ENCODE measurements at places on chromosomes 7 and 10.

GRCh38 chr7:95469848-95470247 lies 15.9 kb upstream of the ASB4 start:
- no peak for DNase-seq

GRCh38 chr10:13722747-13723653 lies 136.2 kb downstream of the PRPF18 start:
- no peak for DNase-seq

GRCh38 chr7:30176463-30177109 lies 41.8 kb downstream of the MTURN start:
- no peak for DNase-seq

DNA sequence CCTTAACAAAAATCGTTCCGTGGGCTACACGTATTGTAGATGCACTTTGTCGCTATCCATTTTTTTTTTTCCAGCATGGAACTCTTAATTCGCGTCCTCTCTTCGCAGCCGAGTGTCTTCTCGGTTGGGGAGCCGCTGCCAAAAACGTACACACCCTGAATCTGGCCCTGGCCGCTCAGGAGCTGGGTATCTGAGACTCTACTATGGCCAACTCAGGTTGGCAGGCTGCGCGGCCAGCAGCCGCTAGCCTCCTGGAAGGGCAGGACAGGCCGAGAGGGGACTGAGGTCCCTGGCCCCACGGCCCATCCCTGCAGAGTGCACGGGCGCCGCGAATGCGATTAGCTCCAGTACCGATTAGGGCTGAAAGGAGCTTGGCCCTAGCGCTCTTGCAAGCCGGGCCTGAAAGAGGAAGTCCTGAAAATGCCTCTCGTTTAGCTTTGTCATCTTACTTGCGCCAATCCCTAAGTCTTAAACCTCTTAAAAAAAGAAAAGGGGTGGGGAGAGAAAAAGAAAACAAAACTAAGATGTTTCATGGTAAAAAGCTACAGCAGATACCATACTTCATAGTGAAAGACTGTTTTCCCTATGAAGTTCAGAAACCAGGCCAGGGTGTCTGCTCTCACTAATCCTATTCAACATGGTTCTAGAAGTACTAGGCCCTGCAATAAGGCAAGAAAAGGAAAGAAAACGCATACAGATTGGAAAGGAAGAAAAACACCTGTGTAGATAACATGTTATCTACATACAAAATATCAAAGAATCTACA lies 113.2 kb upstream of the RHEB start:
- DNase-seq: no peak

DNA sequence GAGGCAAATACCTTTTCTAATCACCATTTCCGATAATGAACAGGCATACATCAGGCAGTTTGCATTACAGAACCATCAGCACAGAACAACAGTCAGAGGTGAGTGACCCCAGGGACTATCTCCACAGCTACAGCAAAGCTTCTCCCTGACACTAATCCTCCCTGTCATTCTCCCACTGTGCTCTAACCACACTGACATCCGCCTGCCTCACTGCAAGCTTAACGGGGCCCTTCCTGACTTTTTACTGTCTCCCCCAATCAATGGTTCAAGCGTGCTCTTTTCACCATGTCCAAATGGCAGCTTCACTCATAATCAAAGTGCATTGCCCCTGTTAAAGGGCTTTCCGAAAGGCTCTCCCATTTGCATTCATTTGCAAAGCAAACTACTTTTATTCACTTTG lies 196.3 kb downstream of the DNAJC1 start:
- no peak for DNase-seq

- no peak for DNase-seq
Observed at GRCh38 chr7:370259-370625, 80.3 kb downstream of the FOXL3 start.

DNA sequence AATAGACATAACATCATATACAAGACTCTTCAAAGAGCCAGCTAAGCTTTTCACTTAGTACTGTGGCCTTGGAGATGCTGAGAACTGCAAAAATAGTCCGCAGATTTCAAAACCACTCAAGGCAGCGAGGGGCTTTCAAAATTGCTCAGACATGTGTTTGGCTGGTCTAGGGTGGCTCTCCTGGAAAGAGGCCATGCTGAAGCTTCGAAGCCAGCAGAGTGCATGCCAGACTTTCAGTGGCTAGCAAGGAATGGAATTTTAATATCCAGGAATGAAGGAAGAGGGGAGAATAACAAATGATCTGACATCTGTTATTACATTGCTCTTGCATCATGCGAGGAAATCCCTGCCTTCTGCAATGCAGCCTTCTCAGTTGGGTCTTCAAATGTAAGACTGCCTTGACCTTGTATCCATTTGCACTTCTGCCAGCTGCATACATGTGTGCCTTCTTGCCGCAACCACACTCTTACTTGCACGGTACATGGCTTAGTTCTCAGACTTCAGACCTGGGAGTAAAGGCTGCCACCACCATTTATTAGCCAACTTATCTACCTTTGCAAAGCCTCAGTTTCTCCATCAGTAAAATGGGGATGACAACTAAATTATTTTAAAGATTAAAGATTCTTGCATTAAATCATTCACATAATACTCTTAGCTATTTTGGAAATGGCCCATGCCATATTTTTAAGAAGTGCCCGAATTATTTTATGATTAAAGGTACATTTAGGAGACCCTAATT lies 55.9 kb downstream of the ITIH5 start:
- DNase-seq: no peak

- DNase-seq: no peak
Observed at GRCh38 chr7:132373041-132373440, 203.2 kb downstream of the PLXNA4 start.

- no peak for DNase-seq
Observed at GRCh38 chr10:21895932-21896331, 107.6 kb downstream of the DNAJC1 start.

DNA sequence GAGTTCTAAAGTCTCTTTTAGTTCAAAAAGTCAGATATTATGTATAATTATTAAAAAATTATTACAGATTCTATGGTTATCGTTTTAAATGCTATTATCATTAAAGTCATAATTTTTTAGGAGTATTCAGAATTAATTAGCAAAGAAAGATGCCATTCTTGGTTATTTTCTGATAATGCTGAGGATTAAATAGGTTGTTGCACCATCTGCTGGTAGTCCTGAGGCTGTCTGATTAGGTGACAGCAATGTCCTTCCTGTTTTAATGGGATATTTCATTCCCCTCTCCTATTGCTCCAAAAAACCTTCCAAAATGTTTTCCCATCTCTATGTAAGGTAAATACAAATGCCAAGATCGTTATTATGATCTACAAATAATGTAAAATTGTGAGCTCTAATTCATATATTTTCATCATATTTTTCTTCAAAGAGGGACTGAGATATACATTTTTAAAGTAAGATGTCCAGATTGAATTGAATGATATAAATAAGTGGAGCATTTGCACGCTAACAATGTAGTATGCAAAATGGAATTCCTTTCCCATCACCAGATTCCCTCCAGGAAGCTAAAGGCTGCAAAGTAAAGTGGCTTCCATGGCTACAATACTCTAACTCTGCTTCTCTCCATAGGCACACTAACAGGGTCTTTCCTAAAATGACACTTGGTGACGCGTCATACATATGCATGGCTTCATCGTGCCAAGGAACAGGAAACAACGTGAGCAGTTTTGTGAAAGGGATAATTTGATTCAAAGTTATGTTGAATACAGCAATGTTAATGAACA lies 58.8 kb upstream of the AKR1E2 start:
- peak; percentile 83 for DNase-seq

DNA sequence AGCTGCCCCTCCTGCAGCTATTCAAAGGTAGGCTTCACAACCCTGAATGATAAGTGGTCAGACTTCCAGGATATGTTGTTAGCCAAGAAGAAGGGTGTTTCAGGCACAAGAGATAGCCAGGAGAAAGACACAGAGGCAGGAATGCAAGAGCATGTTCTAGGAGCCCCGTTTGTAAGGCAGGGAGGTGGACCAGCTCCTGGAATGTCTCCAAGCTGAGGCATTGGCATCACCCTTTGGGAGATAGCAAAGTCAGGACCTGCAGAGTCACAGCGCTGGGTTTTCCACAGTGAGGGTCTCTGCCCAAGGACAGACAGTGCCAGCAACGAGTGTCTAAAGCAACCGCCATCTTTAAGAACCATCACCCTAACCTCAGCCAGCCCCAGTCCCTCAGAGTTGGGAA lies 484.5 kb upstream of the ZMIZ1 start:
- DNase-seq: no peak

GRCh38 chr10:77671594-77672252 lies 34.1 kb upstream of the KCNMA1 start:
- no peak for DNase-seq

DNA sequence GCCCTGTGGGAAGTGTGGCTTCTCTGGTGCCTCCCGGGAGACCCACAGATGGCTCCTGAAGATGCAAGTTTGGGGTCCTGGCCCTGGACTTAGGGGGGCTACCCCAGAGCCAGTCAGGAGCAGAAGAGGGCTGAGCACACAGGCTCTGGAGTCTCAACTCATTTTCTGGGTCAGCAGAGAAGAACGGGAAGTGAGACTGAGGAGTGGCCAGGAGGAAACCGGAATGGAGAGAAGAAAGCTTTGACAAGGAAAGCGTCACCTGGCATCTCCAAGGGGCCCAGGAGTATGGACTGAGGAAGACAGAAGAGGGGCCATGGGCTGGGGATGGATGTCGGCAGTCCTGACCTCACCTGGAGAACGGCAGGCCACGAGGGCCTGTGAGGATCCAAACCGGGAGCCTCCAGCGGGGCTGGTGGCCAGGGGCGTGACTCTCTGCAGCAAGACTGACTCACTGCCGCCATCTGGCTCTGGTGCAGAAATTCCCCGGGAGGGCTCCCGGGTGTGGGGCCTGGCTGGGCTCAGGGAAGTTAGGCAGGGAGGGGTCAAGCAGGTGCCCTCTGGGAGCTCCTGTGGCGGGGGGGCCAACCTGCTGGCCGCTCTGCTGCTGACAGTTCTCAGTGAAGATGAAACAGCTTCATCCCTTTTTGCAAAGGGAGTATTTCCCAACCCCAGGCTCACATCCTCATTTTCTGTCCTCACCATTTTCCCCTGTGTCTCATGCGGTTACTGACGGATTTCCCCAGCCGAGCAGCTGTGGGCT lies 23.6 kb downstream of the DAGLB start:
- no peak for DNase-seq

DNA sequence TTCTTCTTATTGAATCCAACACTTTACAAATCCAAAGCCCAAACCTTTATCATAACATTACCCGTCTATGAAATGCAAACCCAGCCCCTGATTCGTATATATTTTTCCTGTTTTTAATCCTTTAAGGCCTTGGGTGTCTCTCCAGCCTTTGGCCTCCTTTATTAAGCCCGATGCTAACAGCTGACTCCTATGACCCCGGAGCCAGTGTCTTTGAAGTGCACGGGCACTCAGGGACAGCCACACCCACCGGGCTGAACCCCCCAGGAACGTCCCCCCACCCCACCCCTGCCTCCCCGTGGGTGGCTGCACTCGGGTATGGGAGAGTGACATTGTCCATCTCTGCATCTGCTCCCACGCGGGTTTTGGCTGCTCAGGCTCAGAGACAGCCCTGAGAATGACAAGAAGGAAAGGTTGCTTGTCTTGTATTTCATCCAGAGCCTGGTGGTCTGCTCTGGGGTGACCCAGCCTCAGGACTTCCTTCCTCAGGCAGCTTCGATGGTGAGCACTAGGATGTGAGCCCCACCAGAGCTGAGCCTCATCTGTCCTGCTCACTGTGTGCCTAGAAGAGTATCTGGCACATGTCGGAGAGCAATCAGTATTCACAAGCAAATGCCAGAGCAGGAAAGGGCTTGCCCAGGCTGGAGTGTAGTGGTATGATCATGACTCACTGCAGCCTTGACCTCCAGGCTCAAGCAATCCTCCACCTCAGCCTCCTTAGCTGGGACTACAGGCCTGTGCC lies 210.4 kb downstream of the SKIDA1 start:
- DNase-seq: no peak

DNA sequence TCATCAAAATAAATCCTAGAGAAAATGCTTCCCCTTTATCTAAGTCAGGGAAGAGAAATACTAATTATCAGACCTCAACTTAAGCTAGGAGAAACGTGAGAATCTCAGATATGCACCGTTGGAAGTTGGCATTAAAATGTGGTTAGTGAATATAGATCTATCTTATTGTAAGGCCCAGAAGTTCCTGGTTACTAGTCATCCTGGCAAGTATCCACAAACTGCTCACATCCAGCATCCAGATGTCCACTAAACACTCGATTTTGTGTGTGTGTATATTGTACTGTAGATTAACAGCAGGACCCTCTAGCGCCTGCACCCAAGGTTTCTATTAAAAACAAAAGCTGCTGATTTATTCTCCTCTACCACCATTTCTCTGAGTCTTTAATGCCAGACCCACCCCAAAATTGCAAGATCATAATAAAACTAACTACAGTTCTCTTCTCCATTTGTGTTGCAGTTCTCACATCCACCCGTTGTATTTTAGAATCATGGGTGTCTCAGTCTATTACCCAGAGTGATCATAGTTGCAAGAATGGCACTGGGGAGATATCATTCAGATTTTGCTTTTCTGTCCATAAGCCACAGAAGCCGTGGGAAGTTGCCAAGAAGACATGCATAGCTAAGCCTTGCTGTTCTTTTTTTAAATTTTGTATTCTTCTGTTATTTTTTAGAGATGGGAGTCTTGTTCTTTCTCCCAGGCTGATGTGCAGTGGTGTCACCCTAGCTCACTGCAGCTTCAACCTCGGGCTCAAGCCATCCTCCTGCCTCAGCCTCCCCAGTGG lies 165.4 kb downstream of the KIAA1217 start:
- no peak for DNase-seq

- no peak for DNase-seq
Observed at GRCh38 chr7:128100949-128101713, 69.9 kb upstream of the LRRC4 start.

GRCh38 chr7:29413626-29414136 lies 150.0 kb upstream of the PRR15 start:
- no peak for DNase-seq

- DNase-seq: no peak
Observed at GRCh38 chr10:104250371-104250770, 4.3 kb upstream of the GSTO1 start.

- DNase-seq: no peak
Observed at GRCh38 chr7:104825099-104825498, 188.9 kb upstream of the KMT2E start.

DNA sequence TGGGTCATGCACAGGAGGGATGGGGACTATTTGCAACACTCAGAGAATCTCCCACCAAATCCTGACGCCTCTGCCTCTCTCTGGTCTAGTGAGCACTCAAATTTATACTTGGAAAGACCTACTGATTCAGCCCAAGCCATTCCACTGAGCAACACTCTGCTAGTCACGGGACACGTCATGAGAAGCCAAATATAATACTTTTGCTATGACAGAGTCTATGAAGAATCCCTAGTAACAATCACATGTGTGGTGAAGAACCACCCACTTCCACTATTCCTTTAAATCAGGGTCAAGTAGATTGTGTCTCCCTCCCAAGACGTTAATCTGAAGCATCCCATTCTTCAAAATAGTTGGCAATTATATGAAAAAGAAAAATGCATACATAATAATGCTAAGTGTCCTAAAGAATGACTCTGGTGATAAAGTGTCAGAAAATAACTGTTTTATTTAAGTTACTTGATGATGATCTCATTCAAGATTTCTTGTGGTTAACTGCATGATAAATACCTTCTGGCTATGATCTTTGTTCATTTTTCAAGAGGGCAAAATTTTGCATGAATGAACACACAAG lies 28.5 kb downstream of the CHCHD3 start:
- no peak for DNase-seq

Measured in kidney capillary endothelial cell (primary cell).